ENCODE measurements at places on chromosomes 12 and 14. TPM values are rescaled to one million over a fixed set of nuclear protein-coding genes. Genes with fewer than 3 reads are reported as not detected.

- H3K27ac ChIP-seq: peak within 1 kb of the TSS; percentile 30
- no peaks in the 10 kb centered on the region for H3K27me3 ChIP-seq
- no peak for DNase-seq
- no peak within 1 kb of the TSS for H3K4me3 ChIP-seq
- H3K36me3 ChIP-seq: no peaks in the 10 kb centered on the region
Observed at GRCh38 chr12:663293-663871, at the start of gene NINJ2. Gene NINJ2 (minus strand): TSS chr12:663445. CDS start chr12:663360, 85 bp downstream.

GRCh38 chr14:24278424-24278823 is 7.0 kb upstream of the RABGGTA start:
- H3K27ac ChIP-seq: no peak overlapping the region
- H3K27me3 ChIP-seq: no peaks in the 10 kb centered on the region
- no peak overlapping the region for H3K4me3 ChIP-seq
- DNase-seq: no peak

CLEC7A gene
- 87.8 TPM for total RNA-seq

SVOP gene
- not detected for total RNA-seq

DNA sequence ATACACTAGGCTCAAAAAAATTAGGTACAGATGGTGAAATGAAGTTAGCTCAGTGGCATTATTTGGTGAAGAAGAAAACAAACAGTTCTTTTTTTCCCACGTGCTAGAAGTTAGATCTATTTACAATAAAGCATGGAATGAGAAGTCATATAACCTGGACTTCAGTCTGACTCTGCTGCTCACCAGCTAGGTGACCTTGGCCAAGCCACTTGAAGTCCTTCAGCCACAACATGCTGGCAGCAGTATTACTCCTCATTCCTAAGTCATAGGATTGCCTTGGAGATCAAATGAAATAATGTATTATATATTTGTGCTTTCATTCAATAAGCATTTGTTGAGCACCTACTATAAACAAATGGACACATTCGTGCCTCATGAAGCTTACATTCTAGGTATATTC is 45.2 kb downstream of the PTHLH start:
- H3K4me3 ChIP-seq: no peak overlapping the region
- no peaks in the 10 kb centered on the region for H3K36me3 ChIP-seq
- no peaks in the 10 kb centered on the region for H3K4me1 ChIP-seq
- no peak overlapping the region for H3K27ac ChIP-seq
- no peaks in the 10 kb centered on the region for H3K27me3 ChIP-seq

RFX4 gene
- total RNA-seq: not detected

GRCh38 chr12:40742041-40742440 is 49.8 kb downstream of the CNTN1 start:
- no peak for DNase-seq
- H3K27me3 ChIP-seq: no peaks in the 10 kb centered on the region
- H3K36me3 ChIP-seq: no peaks in the 10 kb centered on the region
- H3K27ac ChIP-seq: no peak overlapping the region

- no peak overlapping the region for H3K4me3 ChIP-seq
- no peak for DNase-seq
- H3K4me1 ChIP-seq: no peaks in the 10 kb centered on the region
- H3K27ac ChIP-seq: no peak overlapping the region
Observed at GRCh38 chr12:40511341-40511740, 180.9 kb upstream of the CNTN1 start.

MGP gene
- 182 TPM for total RNA-seq

SIX4 gene
- 2.1 TPM for total RNA-seq

- peak; percentile 86 for DNase-seq
- peaks cover 28% of the 10 kb centered on the region for H3K4me1 ChIP-seq
- H3K36me3 ChIP-seq: no peaks in the 10 kb centered on the region
Observed at GRCh38 chr14:69260190-69260860, 367 bp downstream of the GALNT16 start.

DNA sequence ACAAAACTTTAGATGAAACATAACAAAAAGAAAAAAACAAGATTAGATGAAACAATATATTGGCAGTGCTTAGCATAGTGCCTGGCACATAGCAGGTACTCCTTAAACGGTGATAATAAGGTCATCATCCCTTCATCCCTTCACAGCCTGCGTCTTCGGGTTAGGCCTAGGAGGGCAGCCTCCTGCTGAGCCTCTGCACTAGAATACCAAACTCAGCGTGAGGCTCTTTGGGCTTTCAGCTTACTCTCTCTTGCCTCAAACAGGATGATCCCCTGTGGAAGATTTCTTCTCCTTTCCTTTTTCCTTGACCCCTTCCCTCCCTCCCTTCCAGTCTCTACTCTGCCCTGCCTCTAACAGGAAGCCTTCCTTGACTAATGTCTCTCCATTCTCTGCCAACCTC is 14.4 kb upstream of the FIGNL2 start:
- no peak overlapping the region for H3K4me3 ChIP-seq
- no peak overlapping the region for H3K27ac ChIP-seq
- no peaks in the 10 kb centered on the region for H3K36me3 ChIP-seq
- peaks cover 16% of the 10 kb centered on the region for H3K27me3 ChIP-seq
- no peak for DNase-seq

DNA sequence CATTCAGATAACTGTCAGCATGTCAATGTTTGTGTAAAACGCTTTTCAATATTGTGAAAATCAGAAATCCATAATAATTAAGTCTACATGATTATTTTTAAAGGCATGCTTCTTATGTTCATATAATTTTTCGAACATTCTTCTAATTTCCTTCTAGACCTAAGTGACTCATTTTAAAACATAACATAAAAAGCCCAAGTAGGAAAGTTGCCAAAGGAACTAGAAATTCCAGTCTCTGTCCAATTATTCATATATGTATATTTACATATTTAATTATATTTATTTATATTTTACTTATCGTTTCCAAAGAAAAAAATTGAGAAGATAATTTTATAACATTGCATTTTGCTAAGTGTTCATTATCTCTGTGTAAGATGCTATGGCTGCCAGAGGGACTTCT is 110.4 kb downstream of the TMTC1 start:
- H3K4me1 ChIP-seq: no peaks in the 10 kb centered on the region
- H3K27ac ChIP-seq: no peak overlapping the region

- no peak for DNase-seq
- H3K4me1 ChIP-seq: no peaks in the 10 kb centered on the region
- no peaks in the 10 kb centered on the region for H3K36me3 ChIP-seq
- no peak overlapping the region for H3K27ac ChIP-seq
- H3K4me3 ChIP-seq: no peak overlapping the region
Observed at GRCh38 chr12:109331301-109331952, 16.3 kb upstream of the MYO1H start.

DNA sequence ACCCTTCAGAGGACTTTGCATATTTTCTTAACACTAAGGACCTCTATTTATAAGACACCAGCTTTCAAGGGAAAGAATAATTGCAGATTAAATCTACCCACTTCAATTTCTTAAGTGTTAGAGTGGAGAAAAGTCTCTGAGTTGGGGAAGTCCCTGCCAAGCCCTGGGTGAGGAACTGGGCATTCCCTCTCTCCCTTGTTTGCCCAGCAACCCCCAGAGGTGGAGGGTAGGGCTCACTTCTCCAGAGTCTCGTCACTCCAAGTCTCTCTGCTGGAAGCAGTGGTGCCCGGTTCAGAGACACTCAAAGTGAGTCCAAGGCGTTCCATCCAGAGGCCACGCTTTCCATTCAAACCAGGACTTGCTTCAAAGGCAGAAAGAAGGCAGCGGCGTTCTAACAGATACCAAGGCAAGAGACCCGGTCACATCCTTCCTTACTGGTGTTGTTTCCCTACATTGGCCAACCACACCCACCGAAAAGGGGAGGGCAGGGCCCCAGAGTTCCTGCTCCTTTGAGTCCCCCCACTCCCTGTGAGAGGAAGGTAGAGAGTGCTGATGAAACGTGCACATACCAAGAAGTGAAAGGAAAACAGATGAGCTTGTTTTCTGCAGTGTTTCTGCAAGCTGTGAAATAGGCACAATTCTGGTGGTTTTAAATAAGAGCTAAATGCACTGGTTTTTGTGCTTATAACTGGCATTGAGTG is 6.1 kb upstream of the BDKRB2 start:
- peak; percentile 86 for DNase-seq
- no peaks in the 10 kb centered on the region for H3K36me3 ChIP-seq
- peak overlapping the region; percentile 69 for H3K27ac ChIP-seq
